ENCODE measurements at places on chromosomes 2 and 18. TPM values are rescaled to one million over a fixed set of nuclear protein-coding genes. Genes with fewer than 3 reads are reported as not detected.

CACNB4 gene
- 12.5 TPM for polyA plus RNA-seq

DNA sequence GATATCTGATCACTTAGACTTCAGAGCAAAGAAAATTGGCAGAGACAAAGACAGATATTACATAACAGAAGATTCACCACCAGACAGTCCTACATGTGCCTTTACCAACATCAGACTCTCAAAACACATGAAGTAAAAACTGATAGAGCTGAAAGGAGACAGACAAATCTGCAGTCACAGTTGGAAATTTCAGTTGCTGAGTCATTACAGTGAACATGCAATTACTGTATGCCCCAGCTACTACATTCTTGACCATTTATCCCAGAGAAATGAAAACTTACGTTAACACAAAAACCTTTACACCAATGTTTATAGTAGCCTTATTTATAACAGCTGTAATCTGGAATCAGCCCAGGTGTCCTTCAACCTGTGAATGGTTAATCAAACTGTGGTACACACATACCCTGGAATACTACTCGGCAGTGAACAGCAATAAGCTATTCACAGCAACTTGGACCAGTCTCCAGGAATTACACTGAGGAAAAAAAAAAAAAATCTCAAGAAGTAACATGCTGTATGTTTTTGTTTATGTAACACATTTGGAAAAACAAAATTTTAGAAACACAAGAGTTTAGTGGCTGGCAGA lies 7.5 kb upstream of the SCLY start:
- no peak for DNase-seq

DNA sequence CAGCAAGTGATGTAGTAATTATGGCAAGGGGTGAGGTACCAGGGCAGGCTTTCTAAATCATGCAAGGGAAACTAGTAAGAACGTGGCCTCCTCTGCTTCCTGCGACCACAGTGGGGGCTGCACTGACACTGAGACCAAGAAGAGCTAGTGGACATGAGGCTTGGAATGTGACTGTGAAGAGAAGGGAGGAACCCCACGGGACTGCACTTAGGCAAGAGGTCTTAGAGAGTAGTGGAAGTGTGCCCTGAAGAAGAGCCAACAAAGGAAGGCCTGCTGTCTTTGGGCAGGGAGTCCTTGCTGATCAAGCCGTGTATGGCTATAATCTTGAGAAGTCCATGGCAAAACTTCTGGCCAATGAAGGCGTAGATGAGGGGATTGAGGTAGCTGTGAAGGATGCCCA lies 8.9 kb upstream of the RUFY4 start:
- no peak for DNase-seq

TXNDC9 gene
- polyA plus RNA-seq = 54.5 TPM

GRCh38 chr2:228703152-228703551 lies 521.7 kb upstream of the SPHKAP start:
- no peak for DNase-seq

GRCh38 chr2:236818281-236819045 lies 248.8 kb downstream of the ACKR3 start:
- no peak for DNase-seq

DNA sequence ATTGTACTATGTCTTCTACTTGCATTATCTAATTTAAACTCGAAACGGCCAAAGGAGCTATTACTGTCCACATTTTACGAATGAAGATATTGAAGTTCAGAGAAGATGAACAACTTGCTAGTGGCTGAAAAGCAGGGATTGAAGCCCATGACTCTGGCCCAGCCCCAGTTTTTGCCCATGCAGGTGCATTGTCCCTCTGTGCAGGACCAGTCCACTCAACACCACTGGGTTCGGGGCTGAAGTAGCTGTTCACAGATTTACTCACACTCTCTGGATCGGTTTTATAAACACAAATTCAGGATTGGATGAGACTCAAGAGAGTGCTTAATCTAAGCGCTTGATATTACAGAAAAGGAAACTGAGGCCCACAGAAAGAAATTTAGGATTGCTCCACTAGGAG lies 1.4 kb upstream of the IHH start:
- no peak for DNase-seq

All from right renal cortex interstitium (tissue), 3 donors.